Fibroblast of upper back skin (primary cell): ENCODE measurements at places on chromosomes 3 and 15.

GRCh38 chr15:90648137-90649070 is 68.7 kb upstream of the BLM start:
- peak; percentile 67 for DNase-seq

DNA sequence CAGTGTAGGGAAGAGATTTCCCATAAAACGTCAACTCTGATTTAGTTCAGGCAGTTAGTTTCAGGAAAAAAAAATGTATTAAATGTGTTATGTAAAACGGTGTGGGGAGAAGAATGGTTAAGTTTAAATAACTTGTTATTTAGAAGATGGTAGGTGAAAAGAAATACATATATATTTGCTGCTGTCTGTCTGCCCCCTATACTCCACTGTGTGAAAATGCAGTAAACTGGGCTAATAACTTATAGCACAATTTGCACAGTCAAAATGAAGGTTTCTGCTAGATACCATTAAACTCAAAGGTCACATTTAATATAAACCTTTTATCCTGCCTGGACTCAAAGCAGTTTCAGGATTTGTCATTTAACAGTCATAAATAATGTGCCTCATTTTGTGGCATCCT is 515.0 kb downstream of the FGF12 start:
- DNase-seq = no peak

- no peak for DNase-seq
Measured at GRCh38 chr3:50189989-50190388, 1.4 kb upstream of the GNAT1 start.

DNA sequence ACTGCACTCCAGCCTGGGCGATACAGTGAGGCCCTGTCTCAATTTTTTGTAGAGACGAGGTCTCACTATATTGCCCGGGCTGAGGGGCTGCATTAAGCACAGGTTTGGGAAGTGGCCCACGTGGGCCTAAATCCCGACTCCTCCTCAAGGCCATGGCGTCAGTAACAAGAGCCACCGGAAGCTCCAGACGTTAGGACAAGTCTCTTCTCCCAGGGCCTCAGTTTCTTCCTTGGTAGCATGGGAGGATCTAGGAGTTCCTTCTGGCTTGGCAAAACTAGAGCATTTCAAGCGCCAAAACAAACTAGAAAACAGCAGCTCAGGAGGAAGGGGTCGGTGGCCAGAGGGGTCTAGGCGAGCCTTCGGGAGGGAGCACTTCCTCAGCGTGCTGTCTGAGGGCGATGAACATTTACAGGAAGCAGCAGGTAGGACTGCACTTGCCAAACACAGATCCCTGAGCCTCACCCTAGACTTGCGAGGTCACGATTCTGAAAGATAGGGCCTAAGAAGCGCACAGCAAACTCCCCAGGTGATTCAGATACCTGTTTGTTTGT is 536 bp downstream of the SNAPC5 start:
- no peak for DNase-seq

DNA sequence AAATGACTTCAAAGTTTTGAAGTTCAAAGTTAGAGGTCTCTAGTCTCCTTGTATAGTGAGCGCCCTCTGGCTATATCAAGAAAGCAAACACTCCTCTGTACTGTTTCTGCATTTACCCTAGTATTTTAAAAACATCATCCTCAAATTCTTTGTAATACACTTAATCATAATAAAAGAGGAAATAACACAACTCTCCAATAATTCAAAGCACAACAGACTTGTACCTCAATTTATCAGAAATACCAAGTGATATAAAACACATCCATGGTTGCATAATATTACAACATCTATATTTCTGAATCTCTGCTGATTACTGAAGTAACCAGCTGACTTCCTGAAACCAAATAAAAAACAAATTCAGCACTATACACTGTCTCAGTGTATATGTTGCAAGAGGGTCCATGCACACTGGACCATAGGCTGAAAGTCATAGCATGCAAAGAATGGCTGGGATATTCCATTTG is 12.5 kb downstream of the PLOD2 start:
- DNase-seq = peak; percentile 29

DNA sequence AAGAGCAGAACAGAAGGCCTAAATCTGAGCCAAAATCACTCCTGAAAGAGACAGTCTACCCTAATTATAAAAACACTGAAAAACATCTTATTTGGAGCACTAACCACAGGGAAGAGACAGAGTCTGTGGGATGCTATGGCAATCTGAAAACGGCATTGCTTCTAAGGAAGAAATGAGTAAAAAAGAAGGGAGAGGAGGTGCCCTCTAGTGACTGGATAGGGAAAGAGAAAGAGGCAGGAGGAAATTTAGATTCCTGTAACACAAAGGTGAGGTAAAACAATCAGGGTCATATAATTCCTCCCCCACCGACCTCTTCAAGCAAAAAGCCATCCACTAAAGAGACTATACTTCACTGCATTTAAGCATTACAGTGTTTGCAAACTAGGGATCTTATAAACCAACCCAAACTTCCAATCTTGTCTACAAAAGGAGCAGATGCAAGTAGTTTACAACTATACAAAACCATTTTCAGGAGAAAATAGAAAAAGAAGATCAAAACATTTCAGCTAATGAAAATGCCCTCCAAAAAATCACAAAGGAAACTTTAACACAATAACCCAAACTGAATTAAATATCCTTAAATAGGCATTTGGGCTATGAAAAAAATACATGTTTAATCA is 32.6 kb downstream of the HACD2 start:
- peak; percentile 12 for DNase-seq

DNA sequence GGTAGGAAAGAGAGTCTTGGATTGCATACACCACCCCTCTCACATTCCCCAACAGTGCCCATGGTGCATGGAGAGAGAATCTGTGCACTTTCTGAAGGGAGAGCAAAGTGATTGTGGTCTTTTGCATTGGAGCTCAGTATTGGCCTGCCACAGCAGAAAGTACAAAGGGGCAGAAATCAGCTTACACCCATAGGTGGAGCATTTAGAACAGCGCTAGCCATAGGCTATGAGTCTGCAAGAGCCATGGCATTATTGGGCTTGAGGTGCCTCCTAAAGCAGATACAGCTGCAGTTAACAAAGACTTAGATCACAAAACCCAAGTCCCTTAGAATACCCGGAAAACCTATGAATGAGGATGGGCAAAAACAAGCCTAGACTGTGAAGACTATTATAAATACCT is 21.8 kb downstream of the SI start:
- DNase-seq = no peak

- no peak for DNase-seq
Measured at GRCh38 chr3:39460677-39461076, 6.8 kb upstream of the MOBP start.

GRCh38 chr3:127409421-127410136 is 121.7 kb upstream of the PRR20G start:
- DNase-seq = no peak

DNA sequence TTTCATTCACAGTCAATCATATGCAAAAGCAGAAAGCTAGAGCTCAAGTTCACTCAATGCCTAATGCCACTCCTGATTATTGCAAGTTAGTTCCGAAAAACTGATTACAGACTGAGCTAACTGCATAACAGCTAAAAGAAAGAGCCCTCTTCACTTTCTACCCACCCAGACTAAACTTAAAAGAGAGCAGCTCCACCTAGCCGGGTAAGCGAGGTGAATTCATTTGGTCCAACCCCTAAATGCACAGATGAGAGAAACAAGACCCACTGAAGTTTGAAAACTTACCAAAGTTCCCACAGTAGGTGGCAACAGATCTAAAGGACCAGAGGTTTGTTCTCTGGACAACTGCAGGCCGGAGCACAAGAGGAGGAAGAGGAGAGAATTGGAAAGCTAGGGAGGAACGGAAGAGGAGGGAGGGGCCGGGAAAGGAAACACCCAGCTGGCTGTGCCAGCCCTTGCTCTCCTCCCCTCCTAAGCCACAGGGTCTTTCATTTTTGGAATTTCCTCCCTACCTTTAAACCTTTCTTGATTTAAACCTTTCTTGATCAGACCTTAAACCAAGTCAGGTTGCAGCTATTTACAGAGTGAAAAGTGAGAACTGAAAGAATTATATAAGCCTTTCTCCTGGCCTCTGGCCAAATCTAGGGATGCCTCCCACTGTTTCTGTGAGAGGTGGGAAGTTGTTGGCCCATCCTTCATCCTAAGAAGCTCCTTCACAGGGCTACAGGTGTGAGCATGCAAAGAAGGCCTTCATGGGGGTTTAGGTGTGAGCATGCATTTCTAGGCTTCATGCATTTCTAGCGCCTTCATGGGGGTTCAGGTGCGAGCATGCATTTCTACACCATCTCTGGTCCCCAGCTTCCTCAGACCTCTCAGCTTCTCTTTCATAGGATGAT is 114.7 kb upstream of the LMOD3 start:
- no peak for DNase-seq

- DNase-seq = peak; percentile 77
Measured at GRCh38 chr3:36124118-36124796, 256.0 kb upstream of the STAC start.

- DNase-seq = peak; percentile 10
Measured at GRCh38 chr3:164418414-164418813, 659.9 kb downstream of the SI start.

- no peak for DNase-seq
Measured at GRCh38 chr3:62954580-62954979, 79.4 kb upstream of the CADPS start.

- DNase-seq = peak; percentile 64
Measured at GRCh38 chr15:43204016-43204901, 16.6 kb downstream of the EPB42 start.

DNA sequence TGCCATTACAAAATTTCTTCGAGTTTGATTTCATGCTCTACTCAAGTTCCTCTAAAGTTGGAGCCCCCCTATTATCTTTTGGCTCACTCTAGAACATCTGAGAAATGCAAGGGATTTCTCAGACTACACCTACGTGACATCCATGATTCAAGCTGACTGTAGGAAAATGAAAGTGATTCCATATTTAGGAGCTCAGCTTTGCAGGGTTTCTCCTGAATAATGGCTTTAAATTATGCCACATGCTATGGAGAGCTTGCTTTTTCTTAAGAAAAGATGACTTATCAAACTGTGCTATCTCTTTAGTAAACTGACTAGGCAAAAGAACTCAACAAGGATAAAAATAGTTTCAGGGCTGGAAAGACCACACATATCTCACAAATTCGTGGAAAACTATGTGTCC is 292.1 kb downstream of the LSAMP start:
- peak; percentile 49 for DNase-seq

DNA sequence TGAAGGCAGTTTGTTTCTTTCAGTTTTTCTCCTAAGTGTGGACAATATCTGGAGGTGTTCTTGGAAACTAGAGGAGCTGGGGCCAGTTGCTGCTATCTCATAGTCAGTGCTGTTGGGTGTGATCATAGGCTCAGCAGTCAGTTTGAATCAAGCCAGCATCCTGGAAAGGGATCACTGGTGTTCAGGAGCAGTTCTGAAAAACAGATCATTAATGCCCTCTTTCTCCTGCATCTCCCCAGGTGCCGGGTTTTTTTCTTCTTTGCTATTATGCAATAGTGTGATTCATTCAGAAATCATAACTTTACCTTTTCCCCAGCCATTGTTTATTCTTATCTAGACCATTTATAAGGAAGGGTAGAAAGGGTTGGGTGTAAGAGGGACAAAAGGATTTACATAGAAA is 24.0 kb downstream of the LNP1 start:
- DNase-seq = no peak

- peak; percentile 54 for DNase-seq
Measured at GRCh38 chr3:32453346-32453745, 49.3 kb downstream of the CMTM6 start.

GRCh38 chr3:61796088-61796680 is 234.8 kb downstream of the PTPRG start:
- no peak for DNase-seq

GRCh38 chr3:85427467-85427866 is 468.7 kb downstream of the CADM2 start:
- DNase-seq = no peak

DNA sequence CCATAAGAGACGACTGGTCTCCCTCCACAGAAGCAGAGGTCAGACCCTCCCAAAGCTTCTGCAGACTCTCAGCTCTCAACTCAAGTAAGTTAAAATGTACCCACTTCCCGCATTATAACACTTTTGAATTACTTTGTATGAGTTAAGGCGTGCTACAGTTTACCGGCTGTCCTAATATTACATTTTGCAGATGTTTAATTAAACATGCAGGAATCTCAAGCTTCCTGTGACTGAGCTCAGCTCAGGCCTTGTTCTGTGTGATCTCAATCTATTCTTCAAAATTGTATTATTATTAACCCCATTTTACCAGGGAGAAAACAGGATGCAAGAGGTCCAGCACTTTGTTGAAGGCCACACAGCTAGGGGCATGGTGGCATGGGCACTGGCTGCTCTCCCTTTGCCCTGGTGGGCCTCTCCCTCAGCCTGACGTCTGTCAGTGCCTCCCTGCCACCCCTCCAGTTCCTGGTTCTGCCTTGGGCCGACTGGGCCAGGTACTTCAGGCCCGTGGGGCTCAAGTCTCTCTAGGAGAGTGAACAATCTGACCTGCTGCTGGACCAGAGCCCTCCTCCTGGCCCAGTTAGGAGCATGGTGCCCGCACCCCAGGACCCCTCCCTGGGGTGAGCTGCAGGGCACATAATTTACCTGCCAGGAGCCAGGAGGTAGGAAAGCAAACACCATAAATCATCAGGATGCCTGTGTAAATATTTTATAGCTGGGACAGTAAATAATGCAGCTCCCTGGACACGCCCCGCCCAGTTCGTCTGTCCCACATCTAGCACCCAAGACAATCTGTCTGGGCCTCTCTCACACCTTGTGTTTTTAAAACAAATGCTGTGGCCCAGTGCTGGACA is 14.9 kb upstream of the RFT1 start:
- DNase-seq = no peak

- no peak for DNase-seq
Measured at GRCh38 chr15:41511899-41512369, 1.7 kb downstream of the LTK start.

GRCh38 chr3:120625159-120625586 is 29.0 kb downstream of the NDUFB4 start:
- no peak for DNase-seq

DNA sequence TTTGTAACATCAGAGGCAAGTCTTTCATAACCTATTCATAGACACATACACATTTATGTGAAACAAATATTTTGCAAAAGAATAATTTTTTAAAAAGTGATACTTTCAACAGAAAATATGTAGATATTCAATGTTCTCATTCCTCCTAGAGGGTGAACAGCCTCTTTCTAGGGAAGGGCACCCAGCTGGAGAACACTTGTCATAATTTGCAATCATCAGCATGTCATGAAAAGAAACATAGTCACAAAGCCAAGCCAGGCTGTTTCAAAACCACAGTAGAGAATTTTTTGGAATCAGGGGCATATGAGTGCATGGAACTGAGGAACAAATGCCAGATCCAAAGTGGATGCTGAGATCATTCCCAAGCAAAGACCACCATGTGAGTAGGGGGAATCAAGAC is 406.9 kb upstream of the ADAMTS9 start:
- DNase-seq = peak; percentile 10

GRCh38 chr3:128489927-128490649 is 2.9 kb downstream of the GATA2 start:
- no peak for DNase-seq

DNA sequence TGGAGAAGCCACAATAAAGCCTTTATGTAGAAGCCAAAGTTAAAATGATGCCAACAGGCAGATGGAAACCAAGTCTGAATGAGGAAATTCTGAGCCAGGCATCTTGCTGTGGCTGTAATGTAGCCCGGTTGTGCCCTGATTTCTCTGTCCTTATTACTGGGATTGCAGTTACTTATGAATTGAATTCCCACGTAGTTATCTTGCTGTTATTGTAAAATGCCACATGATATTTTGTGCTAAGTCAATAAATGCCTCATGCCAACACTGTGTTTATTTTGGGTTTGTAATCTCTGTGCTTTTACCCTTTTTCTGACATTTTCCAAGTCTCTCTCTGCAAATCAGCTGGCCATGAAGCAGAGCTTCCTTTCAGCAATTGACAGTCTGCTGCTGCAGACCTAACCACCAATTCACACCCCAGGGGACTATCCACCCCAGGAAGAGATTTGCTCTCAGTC is 486.1 kb upstream of the GOLIM4 start:
- DNase-seq = no peak

- DNase-seq = peak; percentile 29
Measured at GRCh38 chr15:80712956-80713355, 17.8 kb downstream of the ABHD17C start.
